ENCODE measurements at places on chromosomes 11 and 22. TPM values are rescaled to one million over a fixed set of nuclear protein-coding genes. Genes with fewer than 3 reads are reported as not detected.

DNA sequence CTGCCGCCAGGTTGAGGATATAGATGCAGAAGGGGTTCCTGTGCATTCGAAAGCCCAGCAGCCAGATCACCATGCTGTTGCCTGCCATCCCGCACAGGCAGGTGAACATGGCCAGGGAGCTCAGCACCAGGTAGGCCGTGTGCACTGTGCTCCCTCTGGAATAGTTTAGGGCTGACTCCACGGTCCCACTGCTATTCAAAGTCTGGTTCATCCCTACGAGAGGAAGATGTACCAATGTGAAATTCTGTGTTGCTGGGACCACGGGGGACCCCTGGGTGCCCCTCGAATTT, at the start of gene MRGPRD:
TSS of gene MRGPRD (minus strand) at position 211 of the 290 bp plus-strand sequence. CDS start at position 211, 0 bp downstream.
- DNase-seq = no peak

ALDH3B1 gene
- 5.8 TPM for total RNA-seq

DNA sequence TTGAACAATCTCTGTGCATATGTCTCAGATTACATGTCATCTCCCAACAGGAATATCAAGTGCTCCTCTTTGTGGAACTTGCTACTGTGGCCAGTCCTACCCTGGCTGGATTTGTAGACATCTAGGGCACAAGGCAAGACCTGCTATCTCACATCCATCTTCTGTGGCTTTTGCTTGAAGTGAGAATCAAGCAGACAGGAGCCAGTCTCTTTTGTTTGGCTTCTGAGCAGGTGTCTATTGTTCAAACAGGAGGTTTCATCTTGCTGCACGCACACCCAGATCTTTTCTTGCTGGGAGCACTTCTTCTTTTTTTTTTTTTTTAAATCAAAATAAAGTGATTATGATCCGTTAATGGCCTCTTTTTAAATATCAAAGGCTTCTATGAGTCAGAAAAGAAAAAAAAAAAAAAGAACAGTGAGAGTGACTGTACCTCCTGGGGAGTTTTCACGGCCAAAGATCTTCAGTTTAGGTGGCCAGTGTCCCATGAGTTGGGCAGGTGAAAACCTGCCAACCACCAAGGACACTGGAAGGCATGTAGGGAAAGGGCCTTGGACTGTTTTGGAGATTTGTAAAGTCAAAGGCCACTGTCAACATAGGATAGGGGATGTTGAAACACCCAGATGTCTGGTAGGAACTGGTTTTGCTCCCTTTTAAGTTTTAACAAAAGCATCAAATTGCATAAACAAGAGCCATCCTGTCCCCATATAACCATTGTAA, 78.1 kb downstream of the CD44 start:
- no peak for DNase-seq

APOL2 gene
- 43.7 TPM for total RNA-seq

CALCA gene
- total RNA-seq = not detected

- DNase-seq = no peak
Measured at GRCh38 chr11:132330515-132330914, 960.1 kb downstream of the NTM start.

DNA sequence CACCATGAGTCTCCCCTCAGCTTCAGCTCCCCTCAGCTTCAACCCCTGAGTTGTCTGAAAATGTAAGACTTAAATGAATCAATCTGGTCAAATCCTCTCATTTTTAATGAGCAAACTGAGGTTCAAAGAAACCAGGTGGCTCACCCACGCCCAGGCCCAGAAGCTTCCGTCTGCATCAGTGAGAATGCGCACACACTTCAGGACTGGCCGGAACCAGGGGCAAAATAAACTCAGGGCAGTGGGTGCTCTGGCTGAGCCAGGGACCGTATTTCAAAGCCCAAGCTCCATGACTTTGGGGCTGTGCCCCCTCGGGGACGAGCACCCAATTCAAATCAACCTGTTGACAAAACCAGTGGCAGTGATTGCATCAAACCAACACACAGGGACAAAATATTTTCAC, 3.1 kb downstream of the SULT4A1 start:
- no peak for DNase-seq

- no peak for DNase-seq
Measured at GRCh38 chr11:26846227-26846626, 124.4 kb upstream of the SLC5A12 start.

DNA sequence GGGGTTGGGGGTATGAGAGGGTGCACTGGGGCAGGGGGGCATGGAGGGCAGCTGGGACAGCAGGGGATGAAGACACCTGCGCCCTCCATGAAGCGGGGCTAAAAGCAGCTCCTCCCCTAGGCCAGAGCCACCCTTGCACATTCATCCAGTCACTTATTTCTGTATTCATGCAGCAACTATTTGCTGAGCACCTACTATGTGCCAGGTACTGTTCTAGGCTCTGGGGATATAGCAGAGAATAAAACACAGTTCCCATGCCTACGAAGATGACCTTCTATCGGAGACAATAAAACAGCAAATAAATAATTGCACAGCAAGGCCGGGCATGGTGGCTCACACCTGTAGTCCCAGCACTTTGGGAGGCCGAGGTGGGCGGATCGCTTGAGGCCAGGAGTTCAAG, 5.3 kb downstream of the ALDH3B1 start:
- DNase-seq = no peak

DNA sequence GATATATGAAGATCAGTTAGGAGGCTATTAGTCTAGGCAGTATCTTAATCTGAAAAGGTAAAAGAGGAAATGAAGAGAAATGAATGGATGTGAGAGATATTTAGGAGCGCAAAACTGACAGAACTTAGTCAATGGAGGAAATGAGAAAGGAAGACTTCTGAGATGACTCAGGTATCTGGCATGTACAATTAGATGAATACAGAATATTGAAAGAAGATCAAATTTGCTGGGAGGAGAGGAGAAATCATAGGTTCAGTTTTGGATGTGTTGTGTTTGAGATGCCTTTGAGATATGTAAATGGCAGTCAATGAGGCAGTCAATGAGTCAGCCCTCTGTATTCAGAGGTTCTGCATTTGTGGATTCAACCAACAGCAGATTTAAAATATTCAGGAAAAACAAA, 42.9 kb upstream of the GAB2 start:
- DNase-seq = no peak

DNA sequence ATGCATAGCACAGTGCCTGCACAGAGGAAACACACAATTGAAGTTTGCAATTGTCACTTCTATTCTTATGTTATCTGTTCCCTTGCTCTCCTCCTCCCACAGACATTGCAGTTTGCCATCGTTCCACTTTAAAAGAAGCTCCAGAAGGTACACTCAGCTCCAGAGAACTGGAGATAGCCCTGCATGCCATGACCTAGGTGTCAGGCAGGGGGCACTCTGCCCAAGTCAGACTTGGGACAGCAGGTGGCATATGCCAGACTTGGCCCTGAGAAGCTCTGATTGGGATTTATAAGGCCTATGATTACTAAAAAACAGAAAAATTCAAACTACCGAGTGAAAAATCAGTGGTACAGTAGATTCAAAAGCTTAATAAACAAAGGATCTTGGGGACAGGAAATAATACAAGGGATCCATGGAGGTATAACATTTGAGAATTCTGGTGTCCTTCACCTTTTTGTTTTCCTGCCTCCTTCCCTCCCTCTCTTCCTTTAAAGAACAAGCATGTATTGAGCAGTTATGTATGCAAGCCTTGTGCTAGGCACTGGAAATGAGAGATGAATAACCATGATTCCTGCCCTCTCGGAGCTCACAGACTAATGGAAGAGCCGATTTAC, 40.0 kb downstream of the TENM4 start:
- DNase-seq = peak; percentile 56

CNGA4 gene
- not detected for total RNA-seq

FXYD6 gene
- total RNA-seq = 15.8 TPM

DNA sequence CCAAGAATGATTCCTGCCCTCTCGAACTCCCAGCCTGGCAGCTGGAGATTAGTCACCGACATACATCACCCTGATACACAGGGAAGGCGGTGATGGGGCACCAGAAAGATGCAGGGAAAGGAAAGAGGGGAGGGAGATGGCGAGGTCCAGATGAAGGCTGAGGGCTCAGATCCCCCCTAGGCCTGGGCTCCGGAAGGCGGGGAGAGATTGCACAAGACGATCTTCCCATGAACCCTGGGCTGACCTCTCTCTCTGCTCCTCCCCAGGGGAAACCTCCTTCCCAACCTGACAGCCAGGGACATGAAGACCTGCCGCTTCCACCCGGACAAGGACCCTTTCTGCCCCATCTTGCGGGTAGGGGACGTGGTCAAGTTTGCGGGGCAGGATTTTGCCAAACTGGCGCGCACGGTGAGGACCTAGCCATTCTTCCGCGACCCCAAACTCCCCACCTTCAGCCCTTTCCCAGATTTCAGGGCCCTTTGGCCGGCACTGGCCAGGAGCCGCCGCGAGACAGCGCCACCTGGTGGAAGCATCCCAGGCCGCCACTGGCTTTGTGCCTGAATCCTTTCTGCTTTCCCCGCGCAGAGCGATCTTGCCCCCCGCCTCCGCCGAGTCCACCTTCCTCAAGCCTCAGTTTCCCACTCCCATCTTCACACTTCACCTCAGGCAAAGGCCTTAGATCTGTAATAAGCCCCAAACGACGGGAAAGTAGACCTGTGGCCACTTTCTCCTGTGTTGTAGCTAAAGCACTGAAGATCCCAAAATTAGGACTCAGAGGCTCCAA, 11.5 kb downstream of the P2RX3 start:
- DNase-seq = peak; percentile 75

HBE1 gene
- total RNA-seq = 0.42 TPM

DNA sequence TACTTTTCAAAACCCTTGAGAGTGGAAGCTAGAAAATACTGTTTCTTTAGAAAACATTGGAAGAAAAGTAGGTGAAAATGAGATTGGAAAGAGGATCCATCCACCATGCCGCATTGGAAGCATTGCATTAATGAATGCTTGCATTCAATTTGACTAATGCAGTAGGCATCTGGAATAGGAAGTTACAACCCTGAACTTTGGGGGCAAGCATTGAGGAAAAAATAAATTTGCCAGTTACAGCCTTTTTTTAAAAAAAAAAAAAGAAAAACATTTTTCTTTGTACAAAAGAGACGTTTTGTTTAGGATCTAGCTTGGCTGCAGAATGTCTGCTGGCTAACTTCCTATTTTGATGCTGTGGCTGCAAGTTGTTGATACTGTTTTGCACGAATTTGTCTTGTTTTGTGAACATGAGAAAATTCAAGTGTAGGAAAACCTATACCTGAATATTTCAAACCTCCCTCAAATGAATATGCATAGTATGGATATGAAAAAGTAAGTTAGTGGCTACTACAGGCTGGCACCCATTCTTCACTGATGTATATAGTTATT, 28.1 kb downstream of the RTN3 start:
- no peak for DNase-seq

GRCh38 chr11:86160541-86161149, 83.9 kb upstream of the EED start:
- peak; percentile 59 for DNase-seq

PRR33 gene
- not detected for total RNA-seq

- DNase-seq = no peak
Measured at GRCh38 chr22:49310354-49310753, 517.3 kb downstream of the BRD1 start.

GRCh38 chr11:18191376-18191775, 18.7 kb downstream of the MRGPRX4 start:
- DNase-seq = no peak

GRCh38 chr11:41414771-41415440, 44.5 kb downstream of the LRRC4C start:
- no peak for DNase-seq

C11orf21 gene
- 0.11 TPM for total RNA-seq

- DNase-seq = no peak
Measured at GRCh38 chr22:46965555-46966494, 203.4 kb downstream of the TBC1D22A start.

CDC42BPG gene
- 0.06 TPM for total RNA-seq

GLB1L3 gene
- 0.23 TPM for total RNA-seq

OR6T1 gene
- not detected for total RNA-seq

EXPH5 gene
- total RNA-seq = 1.8 TPM
